NCI-H1436 treated with DMSO at 0.1 percent for 48 hours (cell line): ENCODE measurements at places on chromosomes 7 and 10.

DNA sequence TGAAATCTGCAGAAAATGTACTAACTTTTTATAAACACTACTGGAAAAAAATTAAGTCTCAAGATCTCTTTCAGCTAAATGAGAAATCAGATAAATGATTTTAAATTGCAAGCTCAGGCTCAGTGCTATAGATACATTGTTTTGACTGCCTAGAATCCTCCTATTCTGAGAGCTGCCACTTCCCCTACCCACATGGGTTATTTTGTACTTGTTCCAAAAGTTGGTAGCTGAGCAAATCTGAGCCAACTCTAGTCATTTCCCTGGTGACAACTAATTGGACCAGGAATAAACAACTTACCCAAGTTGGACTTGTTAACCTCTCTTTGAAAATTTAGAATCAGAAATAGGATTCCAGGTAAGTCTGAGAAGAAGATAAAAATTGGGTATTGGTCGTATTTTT is 202.1 kb downstream of the MBL2 start:
- DNase-seq, result no peak

GRCh38 chr7:109021390-109021789 is 451.7 kb downstream of the DNAJB9 start:
- no peak for DNase-seq

DNA sequence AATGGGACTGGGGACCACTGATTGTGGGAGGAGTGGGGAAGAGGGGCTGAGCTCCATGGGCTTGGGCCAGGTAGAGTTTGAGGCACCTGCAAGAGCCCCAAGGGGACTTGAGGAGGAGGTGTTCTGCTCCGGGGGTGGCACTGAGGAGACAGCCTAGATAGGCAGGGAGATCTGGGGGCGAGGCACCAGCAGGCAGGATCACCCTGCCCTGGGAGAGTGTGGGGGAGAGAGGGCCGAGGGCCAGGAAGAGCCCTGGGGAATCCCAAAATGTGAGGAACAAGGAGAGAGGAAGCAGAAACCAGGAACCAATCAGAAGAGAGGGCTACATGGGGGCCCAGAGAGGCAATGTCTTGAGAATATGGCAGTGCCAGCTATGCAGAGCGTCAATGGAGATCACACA is 34.6 kb downstream of the LEP start:
- no peak for DNase-seq

DNA sequence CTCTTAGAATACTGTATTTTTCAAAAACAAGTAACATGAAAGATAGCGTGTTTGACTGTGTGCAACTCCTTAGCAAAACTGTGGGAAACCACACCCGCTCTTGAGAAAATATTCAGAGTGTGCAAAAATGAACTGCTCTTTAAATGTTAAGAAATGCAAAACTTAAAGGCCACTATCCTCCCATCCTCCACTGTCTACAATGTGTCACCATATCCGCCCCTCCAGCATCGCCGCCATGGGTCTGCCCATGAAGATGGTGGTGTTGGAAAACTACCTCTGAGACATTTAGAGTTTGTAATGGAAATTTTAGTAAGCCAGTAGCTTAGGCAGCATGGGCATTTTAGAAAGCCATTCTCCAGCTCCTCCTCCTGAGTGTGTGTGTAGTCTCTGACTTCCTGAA is 20.1 kb upstream of the NMT2 start:
- DNase-seq, result no peak

- no peak for DNase-seq
Measured at GRCh38 chr10:114188001-114188400, 8.8 kb downstream of the TDRD1 start.

- DNase-seq, result no peak
Measured at GRCh38 chr7:103989785-103990767, 618 bp upstream of the RELN start.

- DNase-seq, result no peak
Measured at GRCh38 chr7:88759230-88760135, at the start of gene ZNF804B. Gene ZNF804B, plus strand, starts transcription at chr7:88759700. Its CDS starts 277 bp downstream, at chr7:88759977.

DNA sequence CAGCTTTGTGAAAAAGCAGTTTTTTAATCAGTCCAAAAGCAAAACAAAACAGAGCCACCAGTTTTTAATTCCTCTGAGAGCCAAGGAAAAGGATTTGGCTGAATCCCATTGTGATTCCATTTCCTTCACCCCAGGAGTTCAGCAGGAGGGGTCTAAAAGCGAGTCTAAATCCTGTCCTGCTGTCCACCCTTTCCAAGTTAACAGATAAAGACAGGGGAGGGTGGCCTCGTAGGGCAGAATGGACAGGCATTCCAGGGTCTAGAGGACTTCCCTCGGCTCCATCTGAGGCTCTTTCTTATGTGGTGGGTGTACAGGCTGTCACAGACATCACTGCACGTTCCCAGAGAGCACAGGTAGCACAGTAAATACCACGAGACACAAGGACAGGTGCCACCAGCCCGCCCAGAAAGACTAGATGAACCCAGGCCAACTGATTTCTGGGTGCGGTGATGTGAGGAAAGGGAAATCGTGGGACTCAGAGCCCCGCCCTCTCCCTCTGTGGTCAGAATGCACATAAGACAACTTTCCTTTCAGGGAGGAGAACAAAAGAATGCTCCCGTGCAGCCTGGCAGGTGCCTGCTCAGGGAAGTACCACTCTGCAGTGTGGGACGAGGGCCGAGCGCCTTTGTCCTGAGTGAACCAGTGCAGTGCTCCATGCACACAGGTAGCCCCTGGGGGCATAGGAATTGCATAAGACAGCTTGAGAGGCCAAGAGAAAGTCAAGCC is 119.7 kb downstream of the ABLIM1 start:
- no peak for DNase-seq

- DNase-seq, result no peak
Measured at GRCh38 chr10:3136336-3136735, 36.2 kb downstream of the PITRM1 start.

DNA sequence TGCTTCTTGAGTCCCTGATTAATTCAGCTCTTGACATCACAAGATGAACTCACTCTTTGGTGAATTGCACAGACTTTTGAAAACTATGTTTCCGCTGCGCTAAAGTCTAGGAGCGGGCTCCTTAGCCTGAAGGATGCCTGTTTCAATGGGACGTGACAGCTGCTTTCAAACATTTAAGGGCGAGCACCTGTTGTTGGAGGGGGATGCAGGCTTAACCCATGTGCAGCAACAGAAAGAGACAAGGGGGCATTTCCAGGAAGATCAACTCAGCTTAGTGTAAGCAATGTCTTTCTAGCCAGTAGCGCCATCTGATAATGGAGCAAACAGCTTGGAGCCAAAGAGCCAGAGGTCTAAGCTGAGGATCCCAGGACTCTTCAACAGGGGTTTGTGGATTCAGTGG is 8.4 kb upstream of the PFKFB3 start:
- DNase-seq, result no peak

DNA sequence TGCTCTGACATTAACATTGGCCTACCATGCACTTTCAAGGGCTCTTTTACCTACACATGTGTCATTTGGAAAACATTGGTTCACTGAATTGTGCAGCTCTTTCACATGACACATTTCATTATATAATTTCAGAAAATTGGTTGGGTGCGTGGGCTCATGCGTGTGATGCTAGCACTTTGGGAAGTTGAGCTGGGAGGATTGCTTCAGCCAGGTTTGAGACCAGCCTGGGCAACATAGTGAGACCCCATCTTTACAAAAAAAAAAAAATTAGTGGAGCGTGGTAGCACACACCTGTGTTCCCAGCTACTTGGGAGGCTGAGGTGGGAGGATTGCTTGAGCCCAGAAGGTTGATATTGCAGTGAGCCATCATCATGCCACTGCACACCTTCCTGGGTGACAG is 3.9 kb downstream of the TASOR2 start:
- DNase-seq, result no peak

GRCh38 chr7:2175514-2175913 is 57.2 kb downstream of the MAD1L1 start:
- DNase-seq, result no peak

GRCh38 chr7:2662273-2663120 is 25.5 kb upstream of the AMZ1 start:
- no peak for DNase-seq

DNA sequence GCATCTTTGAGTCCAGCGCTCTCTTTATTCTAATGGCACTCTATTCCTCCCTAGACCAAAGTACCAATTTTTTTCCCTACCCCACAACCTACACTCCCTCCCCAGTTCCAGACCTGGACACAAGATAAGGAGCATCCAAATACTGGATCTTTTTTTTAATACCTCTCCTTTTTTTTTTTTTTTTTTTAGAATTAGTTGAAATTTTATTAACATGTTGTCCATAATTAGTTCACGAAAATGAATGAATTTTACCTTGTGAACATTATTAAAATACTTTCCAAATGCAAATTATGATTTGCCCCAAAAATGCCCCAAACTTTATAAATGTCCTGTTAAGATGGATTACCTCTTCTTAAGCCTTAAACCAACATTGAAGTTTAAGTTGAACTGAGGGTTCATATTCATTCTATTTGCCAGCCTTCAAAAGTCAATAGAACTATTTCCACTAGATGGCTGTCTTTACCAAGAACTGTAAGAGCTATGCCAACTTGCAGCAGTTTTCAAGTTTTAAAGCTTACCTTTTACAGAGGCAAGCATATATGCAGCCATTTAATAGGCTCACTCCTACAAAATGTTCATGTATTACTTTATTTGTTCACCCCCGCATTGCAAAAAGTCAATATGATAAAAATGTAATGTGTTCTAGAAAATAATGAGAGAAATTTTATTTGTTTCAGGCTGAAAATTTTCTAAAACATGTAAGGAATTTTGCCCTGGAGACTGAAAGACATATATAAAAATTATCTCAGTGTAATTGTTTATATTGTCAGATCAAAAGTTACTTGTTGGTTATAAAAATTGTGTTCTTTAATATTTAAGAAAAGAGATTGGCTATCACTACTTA is 39.7 kb upstream of the TNKS2 start:
- DNase-seq, result peak; percentile 11
